ENCODE measurements at places on chromosomes 3 and 15.

DNA sequence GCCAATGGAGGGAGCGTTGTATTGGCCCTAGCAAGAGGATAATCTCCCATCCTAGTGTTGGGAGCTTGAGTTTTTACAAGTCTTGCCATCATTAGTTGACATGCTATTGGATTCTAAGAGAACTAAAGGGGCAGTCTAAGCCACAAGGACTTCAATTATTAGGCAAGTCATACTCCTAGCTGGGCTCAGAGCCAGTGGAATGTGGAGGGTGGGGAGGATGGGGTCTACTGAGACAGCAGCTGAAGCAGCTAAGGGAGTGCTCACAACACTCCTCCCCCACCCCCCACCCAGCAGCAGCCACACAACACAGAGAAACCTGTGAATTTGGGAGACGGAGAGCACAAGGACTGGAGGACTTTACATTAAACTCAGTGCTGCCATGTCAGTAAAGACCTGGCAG, 27.9 kb downstream of the FRG2C start:
- DNase-seq, result no peak

DNA sequence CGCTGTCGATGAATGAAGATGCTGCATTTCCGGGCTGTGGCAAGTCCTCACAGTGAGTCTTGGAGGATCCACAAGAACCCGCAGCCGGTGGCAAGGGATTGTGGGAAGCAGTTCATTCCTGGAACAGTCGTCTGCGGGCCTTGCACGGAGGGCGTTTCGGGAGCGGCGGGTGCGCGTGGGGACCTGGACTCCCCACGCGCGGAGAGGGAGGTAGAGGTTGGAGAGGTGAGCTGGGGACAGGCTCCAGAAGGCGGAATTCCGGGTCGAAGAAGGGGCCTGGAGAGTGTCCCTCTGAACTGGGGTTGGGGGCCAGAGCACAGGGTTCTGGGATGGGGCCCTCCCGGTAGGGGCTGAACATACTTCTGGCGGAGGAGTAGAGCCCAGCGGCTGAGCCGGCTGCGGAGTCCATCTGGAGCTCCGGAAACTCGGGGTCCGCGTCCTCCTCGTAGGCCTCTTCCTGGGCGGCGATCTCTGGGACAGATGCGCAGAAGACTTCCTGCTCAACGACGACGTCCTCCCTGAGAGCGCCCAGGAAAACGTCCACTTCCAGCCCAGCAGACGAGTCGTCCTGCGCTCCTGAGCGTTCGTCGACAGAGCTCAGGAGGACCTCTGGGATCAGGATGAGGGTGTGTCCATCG, 593 bp downstream of the PRR23A start:
- DNase-seq, result no peak

DNA sequence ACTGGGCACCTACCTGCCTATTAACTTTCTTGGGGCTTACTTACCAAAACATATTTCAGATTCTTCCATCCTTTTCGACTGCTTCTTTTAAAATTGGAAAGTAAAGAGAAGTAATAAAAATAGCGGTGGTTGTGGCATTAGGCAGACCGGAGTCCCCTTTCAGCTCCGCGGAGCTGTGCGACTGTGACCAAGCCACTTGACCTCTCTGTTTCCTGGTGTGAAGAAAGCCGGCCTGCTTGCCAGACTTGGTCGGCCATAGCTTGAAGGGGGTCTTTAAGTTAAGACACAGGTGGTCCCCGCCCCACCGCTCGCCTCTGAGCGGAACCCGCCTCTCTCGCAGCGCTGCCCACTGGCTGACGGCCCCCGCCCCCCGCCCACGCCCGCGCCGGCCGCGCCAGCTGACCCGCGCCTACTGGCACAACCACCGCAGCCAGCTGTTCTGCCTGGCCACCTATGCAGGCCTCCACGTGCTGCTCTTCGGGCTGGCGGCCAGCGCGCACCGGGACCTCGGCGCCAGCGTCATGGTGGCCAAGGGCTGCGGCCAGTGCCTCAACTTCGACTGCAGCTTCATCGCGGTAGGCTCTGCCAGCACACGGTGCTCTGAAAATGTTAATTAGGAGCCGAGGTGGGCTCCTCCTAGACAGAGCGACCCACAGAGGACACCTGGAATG, 18.3 kb downstream of the NOX5 start:
- no peak for DNase-seq

DNA sequence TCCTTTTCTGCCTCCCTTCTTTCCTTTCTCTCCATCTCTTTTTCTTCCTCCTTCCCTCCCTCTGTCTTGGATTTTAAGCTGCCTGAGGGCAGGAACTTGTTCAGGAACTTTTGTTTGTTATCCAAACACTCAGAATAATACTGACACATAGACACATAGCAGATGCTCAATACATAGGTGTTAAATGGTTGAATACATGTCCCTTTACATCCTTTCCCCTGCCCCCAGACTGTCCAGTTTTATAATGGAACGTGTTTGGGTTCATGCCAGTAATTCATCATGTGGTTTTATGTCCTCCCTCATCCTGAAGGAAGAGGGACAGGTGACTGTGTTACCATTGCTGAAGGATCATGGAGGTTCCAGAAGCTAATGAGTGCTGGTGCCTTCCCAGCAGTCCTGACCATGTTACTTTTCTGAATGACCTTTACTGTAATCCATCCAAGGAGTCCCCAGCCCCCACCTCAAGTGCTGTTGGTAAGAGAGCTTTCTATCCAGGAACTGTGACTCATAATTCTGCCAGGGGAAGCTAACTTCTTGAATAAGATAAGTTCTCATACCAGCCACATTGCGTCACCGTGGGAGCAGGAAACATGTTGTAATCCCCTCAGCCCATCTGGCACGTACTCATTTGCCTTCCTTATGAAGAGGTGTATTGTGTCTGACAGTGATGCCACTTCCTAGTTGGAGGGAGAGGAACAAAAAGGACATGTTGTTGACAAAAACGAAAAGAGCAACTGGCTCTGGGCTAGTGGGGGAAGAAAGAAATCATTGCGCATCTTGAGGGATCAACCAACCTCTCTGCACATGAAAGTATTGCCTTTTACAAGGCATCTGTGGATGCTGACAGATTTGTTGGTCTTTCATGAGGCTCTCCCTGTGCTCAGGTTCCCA, 52.4 kb downstream of the IL1RAP start:
- DNase-seq, result peak; percentile 75

GRCh38 chr3:170128259-170128976, 53.1 kb downstream of the PHC3 start:
- no peak for DNase-seq

DNA sequence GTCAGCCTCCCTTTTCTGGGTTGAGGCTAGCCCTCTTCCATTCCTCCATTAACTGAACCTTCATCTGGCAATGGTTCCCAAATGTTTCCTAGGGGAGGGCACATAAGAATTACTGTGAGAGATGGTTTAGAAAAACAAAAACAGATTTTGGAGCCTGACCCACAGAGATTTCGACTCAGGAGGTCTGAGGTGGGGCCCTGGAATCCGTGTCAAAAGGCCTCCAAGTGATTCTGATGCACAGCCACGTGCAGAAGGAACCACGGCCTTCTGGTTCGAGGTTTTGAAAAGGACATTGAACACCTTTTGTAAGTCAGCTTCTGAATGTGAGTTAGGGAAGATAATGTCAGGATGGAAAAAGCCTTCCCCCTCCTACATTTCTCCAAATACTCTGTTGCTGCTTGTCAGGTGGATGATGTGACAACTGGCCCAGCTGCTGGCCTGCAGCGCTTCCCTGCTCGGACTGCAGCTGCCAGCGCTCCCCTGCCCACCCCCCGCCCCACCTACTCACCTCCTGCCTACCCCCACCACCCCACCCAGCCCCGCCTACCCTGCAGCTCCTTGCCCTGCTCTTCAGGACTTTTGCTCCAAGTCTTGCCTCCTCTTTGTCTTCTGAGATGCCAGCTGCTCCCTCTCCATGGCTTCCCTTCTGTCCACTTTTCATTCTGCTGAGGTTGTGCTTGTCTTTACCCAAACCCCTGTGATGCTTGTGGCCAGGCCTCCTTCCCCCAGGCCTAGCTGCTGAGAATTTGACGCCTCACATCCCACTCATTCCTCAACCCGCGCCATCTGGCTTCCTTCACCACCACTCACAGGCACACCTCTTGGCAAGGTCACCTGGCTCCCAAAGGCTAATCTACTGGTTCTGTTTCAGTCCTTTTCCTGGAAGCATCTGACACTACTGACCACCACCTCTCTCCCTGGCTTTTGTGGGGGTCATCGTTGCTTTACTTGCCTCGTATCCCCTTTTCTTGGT, 6.6 kb downstream of the EHD4 start:
- DNase-seq, result peak; percentile 55

DNA sequence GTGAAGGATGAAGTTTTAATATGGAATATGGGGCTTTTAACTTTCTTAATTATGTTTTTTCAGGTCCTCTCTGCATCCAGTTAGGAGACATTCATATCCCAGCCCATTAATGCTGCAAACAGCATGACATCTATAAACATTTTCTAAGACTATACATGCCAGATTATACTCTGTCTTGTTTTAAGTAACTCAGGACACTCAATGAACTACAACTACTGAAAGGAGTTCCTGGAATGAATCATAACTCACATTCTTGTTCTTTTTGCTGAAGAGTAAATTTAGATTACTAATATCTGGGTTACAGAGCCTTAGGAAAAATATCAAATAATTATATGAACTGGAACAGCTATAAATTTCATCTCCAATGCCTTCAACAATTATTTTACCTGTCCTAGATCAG, 167.4 kb downstream of the STAG1 start:
- no peak for DNase-seq

DNA sequence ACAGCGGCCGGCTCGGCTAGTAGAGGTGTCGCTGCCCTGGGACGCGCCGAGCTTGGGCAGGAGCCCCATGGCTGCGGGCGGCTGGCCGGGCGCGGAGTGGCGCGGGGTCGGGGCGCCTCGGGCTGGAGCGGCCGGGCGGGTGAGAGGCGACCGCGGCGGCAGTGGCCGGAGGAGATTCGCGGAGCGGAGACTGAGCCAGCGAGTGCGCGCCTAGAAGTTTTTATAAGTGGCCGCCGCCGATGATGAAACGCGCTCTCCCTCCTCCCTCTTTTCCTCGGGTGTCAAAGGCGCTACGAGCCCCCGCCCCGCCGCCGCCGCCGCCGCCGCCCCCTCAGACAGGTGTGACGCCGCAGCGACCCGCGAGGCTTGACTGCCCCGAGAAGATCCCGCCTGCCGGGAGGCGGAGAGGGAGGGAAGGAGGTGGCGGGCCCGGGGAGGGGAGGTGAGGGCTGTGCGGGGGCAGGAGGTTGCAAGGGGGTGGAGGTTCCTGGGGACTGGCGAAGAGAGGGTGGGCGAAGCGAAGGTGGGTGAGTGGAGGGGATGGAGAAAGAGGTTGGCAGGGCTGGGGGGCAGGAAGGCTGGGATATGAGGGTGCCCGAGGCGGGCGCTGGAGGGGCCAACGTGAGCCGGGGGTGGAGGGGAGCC, at the start of gene SLCO2A1:
Gene SLCO2A1, minus strand, starts transcription at position 192 of the 645 bp plus-strand sequence. Its CDS starts 123 bp downstream, at position 69.
- DNase-seq, result no peak

DNA sequence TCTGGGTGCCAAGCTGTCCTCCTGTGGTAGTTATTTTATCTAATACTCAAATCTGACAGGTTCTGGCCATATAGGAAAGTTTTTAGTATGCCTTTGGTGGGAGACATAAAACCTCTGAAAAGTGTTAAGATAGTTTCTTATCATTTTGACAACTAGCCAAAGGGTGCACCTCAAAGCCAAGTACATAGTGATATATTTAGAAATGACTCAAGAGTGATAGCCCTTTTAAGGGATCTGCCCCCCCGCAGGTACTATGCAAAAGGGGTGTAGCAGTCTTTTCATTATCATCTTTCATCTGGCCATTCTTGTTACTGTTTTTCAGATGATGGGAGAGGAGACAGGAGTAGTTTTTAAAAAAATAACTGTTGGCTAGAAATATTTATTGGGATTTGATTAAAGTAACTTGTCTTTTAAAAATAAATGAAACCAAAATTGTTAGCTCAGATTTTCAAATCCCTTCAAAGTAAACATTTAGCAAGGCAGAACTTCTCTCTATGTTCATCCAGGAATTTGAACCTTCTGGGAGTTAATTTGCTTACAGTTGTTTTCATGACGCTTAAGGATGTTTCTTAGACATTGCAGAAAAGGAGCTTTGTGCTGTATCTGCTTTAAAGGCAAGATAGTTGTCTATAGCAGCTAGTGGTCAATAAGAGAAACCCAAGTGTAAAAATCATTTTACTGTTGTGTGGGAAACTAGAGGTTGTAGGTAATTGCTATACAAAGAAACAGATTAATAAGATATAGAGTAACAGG, 5.1 kb downstream of the PHLDB2 start:
- DNase-seq, result no peak

GRCh38 chr15:80462836-80463512, 58.8 kb downstream of the ARNT2 start:
- no peak for DNase-seq

DNA sequence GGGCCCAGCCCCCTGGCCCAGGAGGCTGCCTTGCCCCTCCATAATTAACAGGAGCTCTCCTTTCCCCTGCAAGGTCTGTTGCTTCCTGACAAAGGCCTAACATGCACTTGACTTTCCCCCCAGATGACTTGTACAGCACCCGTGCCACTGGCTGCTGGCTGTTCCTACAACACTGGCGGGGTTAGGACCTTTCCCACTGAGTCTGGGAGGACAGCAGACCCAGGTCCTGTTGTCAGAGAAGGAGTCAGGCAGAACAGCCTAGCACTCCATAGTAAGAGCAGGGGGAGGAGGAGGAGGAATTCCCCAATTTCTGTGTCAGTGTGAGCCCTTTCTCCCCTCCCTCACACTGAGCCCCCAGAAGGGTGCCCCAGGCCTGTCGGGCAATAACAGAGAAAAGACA, 99.2 kb downstream of the CORO2B start:
- DNase-seq, result no peak

GRCh38 chr3:135451037-135451785, 514.3 kb upstream of the PPP2R3A start:
- DNase-seq, result no peak

- DNase-seq, result no peak
Measured at GRCh38 chr15:90875549-90875981, 7.2 kb downstream of the FURIN start.

DNA sequence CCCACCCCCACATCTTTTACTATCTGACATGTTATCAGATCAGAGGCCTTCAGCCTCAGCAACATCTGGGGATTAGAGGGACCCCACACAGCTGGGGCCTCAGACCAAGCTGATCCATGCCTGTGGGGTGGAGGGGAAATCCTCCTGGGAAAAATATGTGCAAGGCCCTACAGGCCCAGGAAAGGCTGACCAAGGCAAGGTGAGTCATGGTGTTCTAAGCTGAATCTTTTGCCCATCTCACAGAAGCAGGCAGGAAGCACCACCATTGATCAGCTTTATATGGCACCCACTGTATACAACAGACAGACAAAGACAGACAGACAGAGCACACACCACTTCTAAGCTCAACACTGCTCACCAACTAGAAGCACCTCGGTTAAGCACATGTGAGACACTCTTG, 12.4 kb upstream of the PARP6 start:
- DNase-seq, result no peak

DNA sequence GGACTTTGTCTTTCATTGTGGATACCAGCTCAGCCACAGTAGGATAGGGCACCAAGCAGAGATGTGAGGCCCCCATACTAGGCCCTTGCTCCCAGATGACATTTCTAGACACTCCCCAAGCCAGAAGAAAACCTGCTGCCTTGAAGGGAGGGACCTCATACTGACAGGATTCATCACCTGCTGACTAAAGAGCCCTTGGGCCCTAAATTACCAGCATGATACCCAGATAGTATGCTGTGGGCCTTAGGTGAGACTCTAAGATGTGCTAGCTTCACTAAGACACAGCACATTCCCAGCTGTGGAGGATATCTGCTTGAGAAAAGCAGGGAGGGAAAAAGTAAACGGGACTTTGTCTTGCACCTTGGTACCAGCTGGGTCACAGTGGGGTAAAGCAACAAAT, 324.0 kb downstream of the TBL1XR1 start:
- no peak for DNase-seq

GRCh38 chr3:73143401-73143800, 81.9 kb downstream of the EBLN2 start:
- DNase-seq, result no peak

- no peak for DNase-seq
Measured at GRCh38 chr15:70477750-70478250, 285.6 kb downstream of the UACA start.

Measured in activated effector memory CD4-positive, alpha-beta T cell treated with anti-CD3 and anti-CD28 coated beads, Interleukin-2, amount 50 U/mL, for 16 hours (primary cell).